ENCODE measurements at places on chromosomes 3 and 15. TPM values are rescaled to one million over a fixed set of nuclear protein-coding genes. Genes with fewer than 3 reads are reported as not detected.

UCN2 gene
- 2.8 TPM for total RNA-seq

CFAP20DC gene
- 0.57 TPM for total RNA-seq

CLDN1 gene
- total RNA-seq: 35.6 TPM

SLC2A2 gene
- not detected for total RNA-seq

CHRNA3 gene
- total RNA-seq: not detected

PPP1R14D gene
- not detected for total RNA-seq

SEMA6D gene
- 1.0 TPM for total RNA-seq

PLAAT1 gene
- 3.9 TPM for total RNA-seq

COL6A5 gene
- total RNA-seq: 0.05 TPM

ZNF774 gene
- 3.3 TPM for total RNA-seq

MGLL gene
- total RNA-seq: 24.5 TPM

GPR176 gene
- total RNA-seq: 33.5 TPM

SPINK8 gene
- not detected for total RNA-seq

IQCB1 gene
- 13.8 TPM for total RNA-seq

PRSS50 gene
- not detected for total RNA-seq

WDR93 gene
- total RNA-seq: not detected

KBTBD13 gene
- not detected for total RNA-seq

CMTM8 gene
- 1.6 TPM for total RNA-seq

CCDC39 gene
- total RNA-seq: not detected

IQCF5 gene
- total RNA-seq: not detected

SNTN gene
- total RNA-seq: not detected

CHRM5 gene
- total RNA-seq: not detected

KCNMB3 gene
- total RNA-seq: 1.7 TPM

ADGRG7 gene
- total RNA-seq: not detected

MME gene
- total RNA-seq: 55.5 TPM

LSAMP gene
- 16.0 TPM for total RNA-seq

KLHL40 gene
- total RNA-seq: not detected

C3orf85 gene
- total RNA-seq: not detected

TEX55 gene
- not detected for total RNA-seq

SOX14 gene
- not detected for total RNA-seq

ISG20 gene
- 15.9 TPM for total RNA-seq

USP4 gene
- total RNA-seq: 31.8 TPM

SPTSSB gene
- total RNA-seq: 0.50 TPM

ESYT3 gene
- 2.6 TPM for total RNA-seq

HDC gene
- total RNA-seq: not detected
